ENCODE measurements at places on chromosomes 5 and 9.

DNA sequence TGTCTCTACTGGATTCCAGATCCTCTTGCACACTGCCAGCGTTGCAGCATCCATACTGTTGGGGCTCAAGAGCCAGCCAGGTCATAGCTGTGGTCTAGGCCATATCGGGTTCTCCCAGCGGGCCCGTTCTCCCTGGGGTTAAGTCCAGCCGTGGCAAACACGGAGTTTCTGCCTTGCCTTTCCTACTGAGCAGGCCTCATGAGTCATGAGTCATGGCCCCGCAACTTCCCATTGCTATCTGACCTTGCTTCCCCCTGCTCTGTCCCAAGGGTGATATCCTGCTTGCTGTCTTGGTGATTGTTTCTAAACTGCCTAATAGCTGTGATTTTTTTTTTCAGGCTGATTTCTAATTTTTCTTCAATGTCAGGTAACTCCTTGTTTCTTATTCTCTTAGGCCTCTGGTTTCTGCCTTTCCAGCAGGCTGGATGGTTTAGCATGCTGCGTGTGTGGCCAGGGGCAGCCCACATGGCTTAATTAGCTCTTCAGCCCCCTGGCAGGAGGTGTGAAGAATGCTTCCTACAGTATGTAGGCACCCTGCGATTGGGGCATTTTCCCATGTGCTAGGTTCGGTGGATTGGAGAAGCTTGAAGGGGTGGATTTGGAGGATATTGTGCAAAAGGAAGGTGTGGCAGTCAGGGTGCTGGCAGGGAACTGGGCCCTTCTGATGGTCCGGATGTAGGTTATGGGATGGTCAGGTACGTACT, 18.7 kb downstream of the DAPK1 start:
- no peak for DNase-seq

- no peak for DNase-seq
Measured at GRCh38 chr5:26757941-26758340, 280.4 kb downstream of the CDH9 start.

DNA sequence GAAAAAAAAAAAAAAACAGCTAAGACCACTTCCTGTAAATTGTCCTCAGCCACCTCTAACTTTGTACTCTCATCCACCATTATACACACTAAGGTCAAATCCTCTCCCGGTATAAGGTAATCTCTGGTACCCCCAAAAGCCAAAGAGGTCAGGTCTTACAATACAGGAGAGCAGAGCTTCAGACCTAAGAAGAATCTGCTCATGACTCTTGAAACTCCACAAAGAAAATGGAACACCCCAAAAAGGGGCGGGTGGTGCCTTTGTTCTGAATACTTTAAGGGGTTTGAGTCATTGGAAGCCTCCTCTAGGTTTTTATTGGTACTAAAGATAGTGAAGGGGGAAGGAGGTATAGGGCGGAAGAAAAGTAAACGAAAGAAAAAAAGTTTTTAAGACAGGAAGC, 69.8 kb downstream of the COL15A1 start:
- DNase-seq, result no peak

DNA sequence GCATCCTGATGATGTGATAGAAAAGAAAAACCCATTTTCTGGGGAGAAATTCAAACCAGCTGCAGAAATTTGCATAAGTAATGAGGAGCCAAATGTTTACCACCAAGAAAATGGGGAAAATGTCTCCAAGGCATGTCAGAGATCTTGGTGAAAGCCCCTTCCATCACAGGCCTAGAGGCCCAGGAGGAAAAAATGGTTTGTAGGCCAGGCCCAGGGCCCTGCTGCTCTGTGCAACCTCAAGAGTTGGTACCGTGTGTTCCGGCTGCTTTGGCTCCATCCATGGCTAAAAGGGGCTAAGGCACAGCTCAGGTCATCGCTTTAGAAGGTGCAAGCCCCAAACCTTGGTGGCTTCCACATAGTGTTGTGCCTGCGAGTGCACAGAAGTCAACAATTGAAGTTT, 543.1 kb downstream of the ZNF608 start:
- DNase-seq, result no peak

- peak; percentile 29 for DNase-seq
Measured at GRCh38 chr5:10214041-10214440, 35.6 kb downstream of the ATPSCKMT start.

GRCh38 chr9:93222890-93223259, 38.9 kb downstream of the WNK2 start:
- no peak for DNase-seq

DNA sequence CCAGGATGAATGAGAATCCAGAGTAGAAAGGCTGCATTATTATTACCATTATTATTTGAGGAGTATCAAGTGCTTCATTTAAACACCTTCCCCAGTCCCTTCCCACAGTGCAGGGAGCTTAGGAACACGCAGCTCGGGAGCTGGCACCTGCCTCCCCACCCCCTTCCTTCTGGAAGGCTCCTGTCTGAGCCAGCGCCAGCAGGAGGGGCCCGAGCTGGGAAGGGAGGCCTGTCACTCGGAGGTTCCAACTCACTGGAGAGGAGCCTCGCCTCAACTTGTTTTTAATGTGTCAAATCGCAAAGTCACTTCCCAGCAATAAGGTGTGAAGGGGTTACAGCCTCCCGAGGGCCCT, 156.4 kb upstream of the IRX4 start:
- DNase-seq, result peak; percentile 10

GRCh38 chr9:37550781-37551180, 25.4 kb downstream of the FBXO10 start:
- DNase-seq, result no peak

DNA sequence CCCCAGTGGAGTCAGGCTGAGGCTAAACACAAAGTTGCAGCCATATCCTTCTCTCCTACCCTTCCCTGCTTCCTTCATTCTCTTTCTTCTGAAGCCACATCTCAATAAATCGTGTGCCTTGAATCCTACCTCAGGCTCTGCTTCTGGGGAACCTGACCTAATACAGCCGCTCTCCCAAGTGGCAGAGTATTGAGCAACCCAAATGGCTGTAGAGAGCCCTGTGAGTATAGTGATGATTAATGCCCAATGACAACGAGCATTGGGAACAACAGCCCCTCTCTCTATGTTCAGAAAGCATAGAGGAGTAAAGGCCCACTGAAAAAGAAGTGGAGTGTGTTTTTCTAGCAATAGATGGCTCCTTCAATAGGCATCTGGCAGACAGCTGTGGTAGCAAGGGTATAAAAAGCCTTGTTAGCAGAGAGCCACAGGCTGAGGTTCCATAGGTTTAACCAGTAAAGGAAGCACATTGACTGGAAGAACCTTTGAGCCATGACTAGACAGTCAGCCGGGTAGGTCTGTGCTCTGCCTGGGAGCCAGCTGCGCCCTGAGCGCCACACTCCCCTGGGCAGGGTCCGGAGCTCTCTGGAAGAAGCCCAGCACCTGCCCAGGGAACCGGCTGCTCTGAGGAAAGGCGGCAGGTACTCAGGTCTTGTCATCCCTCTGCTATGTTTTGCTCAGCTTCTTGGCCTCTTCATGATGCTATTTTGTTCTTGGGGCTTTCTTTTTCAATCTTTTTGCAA, 22.6 kb upstream of the HSPA9 start:
- no peak for DNase-seq

DNA sequence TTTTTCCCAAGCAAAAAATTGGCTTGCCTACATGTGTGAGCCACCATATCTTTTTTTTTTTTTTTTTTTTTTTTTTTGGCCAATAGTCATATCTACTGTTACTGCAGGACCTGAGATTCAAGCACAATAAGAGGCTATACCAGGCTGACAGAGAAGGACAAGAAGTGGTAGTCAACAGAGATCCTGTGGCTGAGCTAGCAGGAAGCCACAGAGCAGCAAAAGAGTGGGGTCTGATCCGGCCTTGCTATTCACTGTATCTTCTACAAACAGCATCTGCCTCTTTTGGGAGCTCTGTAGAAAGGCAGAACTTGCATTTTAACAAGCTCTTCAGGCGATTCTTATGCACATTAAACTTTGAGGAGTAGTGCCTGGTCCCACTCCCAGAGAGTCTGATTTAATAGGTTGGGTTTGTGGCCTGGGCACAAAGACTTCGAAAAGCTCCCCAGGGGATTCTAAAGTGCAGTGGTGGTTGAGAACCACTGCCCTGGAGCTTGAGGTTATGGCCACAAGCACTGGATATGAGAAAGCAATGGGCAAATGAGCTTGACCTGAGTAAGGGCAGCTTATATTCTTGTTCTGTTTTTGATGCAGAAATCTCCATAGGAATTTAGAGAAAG, 162.8 kb downstream of the PIK3R1 start:
- no peak for DNase-seq

DNA sequence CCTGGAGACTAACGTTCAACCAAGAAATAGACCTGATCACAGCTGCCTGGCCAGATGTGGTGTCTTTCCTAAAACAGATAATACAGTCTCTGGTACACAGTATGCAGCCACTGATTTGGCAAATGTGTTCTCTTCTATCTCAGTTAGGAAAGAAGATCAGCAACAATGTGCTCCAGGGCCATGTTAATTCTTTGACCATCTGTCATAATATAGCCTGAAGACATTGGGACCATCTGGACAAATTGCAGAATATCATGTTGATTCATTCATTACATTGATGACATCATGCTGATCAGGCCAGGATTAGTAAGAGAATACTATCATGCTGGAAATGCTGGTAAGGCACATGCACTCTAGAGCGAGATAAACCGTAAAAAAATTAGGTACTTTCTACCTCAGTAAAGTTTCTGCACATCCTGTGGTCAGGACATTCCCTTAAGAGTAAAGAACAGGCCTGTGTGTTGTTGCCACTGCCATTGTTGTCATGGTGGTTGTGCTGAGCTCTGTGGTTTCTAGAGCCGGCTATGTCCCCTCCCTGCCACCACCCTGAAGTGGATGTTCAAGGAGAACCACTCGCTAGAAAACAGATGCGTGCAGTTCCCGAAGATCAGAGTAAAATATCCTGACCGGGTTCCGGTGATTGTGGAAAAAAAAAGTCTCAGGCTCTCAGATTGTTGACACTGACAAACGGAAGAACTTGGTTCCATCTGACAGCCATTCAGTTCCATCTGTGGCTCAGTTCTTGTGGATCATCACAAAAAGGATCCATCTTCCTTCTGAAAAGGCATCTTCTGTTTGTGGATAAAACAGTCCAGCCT, 6.4 kb upstream of the JMY start:
- DNase-seq, result peak; percentile 96

DNA sequence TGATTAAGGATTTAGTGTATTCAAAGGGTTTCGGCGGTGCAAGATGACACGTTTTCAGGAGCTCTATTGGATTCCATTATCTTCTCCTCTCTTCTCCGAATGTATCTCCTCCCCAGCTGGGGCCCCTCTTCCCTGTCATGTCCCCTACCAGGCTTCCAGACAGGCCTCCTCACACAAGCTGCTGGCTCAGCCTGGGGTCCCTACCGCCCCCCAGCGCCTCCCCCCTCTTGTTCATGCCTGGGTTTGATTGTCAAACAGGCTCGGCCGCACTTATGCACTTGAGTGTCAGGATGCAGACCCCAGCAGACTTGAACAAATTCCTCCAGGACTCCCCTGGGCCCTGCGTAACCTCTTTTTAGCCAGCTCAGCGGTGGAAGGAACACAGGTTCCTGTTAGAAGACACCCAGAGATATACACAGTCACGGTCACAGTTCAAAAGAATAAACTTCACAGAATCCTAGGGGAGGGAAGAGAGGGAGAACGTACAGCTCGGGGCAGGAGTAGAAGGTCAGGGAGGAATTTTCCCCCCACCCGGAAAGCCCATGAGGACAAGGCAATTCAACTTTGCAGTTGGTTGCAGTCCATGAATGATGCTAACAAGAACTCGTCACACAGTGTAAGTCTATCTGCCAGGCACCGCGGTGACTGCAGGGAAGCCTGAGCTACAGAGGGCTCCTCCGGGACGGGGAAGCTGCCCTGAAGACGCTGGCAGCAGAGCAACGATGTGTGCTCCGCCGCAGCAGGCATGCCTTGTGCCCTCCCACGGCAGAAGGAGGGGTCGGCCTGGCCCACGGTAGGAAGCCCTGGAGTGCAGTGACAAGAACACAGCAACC, 560.0 kb downstream of the BNC2 start:
- DNase-seq, result no peak

DNA sequence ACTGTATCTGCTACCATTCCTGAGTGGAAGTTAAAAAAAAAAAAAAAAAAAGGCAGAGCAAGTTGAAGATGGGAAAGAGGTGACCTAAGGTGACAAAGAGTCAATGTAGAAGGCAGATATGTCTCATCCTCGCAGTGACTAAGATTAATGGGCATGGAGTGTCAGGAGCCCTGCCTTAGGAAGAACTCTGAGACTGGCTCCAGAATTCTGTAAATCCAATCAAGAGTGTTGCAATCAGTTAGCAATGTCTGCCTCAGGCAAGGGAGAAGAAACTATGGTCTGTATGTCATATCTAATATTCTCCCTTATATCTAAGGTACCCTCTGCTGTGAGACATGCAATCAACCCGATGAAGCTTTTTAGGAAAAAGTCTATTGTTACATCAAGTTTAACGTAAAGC, 24.7 kb upstream of the KCNMB1 start:
- no peak for DNase-seq

DNA sequence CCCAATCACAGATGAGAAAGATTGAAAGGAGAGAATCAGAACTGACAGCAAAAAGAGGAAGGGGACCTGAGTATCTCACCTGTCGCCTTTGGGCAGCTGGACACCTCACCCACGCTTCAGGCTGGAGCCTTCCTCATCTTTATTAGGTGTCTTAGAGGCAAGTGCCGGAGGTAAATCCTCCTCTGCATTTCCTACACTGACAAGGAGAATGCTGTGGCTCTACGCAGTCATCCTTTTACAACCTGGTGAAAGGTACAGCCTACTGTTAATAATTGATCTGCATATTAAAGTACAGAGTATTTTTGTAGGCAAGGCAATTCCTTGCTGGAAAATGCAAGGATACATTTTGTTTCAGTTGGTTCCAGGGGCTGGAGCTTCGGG, 34.8 kb downstream of the PRLR start:
- DNase-seq, result no peak

DNA sequence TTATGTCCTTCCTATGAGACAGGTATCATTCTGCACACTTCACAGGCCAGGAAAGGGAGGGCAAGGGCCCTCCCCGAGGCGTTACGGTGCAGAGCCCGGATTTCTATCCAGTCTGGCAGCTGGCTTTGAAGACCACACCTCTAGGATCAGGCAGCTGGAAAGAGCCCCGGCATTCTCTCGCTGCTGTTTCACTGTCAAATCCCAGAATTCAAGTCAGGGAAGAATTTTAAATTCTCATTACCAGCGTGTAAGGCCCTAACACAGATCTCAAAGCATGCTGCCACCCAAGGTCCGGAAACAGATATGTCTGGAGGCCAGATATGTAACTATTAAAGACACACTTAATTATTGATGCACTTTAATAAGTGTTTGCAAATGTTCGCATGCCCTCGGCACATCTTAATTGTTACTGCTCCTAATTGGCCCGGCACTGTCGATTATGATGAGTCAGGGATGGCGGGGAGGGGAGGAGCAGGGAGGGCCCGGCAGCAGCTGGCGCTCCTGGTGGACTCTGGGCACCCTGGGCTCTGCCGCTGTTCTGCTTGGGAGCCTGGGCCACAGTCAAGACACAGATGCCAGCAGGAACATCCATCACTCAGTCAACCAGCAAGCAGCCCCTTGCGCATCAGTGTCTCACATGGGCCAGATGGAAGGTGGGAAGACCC, 76.3 kb upstream of the BARHL1 start:
- DNase-seq, result no peak

DNA sequence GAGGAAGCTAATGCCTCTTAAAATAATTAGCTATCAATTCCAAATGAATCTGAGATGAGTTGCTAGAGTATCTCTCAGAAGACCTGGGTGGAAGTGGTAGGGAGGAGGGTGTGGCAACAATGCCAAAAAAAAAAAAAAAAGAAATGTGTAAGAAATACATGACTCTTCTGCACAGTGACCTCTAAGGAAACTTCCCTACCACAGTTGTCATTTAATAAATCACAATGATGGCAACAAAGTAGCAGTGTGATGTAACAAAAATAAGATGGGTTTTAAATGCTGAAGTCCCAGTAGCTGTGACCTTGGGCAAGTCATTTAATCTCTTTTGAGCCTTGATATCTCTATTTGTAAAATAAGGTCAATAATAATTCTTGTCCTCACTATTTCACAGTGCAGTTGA, 7.2 kb downstream of the FOXD1 start:
- no peak for DNase-seq
